ENCODE measurements at places on chromosomes 12 and 14. TPM values are rescaled to one million over a fixed set of nuclear protein-coding genes. Genes with fewer than 3 reads are reported as not detected.
A peak's percentile ranks its signal among the peaks of the same experiment; 100 is the strongest.

TBX5 gene
- total RNA-seq: 0.21 TPM

PNP gene
- 102 TPM for total RNA-seq

AKAP3 gene
- 1.9 TPM for total RNA-seq

EGLN3 gene
- 42.9 TPM for total RNA-seq

NUMB gene
- total RNA-seq: 34.3 TPM

PRH2 gene
- not detected for total RNA-seq

CYP27B1 gene
- total RNA-seq: 2.7 TPM

DNA sequence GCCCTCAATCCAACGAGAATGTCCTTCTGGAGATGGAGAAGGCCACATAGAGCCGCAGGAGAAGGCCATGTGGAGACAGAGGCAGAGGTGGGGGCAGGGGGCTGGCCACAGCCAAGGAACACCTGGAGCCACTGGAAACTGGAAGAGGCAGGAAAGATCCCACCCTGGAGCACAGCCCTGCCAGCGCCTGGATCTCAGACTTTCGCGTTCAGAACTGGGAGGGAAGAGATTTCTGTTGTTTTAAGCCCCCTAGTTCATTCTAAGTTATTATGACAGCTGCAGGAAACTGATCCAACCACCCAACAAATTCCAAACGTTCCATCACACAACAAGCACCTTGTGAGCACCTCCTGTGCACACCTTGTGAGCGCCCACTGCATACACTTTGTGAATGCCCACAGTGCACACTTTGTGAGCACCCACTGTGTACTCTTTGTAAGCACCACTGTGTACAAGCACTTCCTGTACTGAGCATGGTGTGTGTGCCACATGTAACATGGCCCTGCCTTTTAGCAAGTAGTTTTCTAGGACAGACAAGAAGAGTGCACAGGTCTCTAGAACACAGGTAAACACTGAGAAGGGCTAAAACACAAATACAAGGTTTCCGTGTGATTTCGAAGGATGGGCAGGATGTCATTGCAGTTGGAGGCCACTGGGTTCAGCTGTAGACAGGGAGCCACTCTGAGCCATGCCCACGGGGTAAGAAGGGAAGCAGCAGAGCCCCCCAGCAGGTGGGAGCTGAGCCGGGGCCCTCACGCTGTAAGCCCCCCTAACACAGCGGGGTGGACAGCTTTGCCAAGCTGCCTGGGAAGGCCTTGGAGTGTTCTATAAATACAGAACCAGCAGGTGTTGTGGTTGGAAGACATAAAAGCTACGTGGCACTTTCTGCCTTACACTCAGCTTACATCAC lies 15.4 kb downstream of the RIMBP2 start:
- DNase-seq: no peak
- no peaks in the 10 kb centered on the region for H3K36me3 ChIP-seq
- H3K4me3 ChIP-seq: no peak overlapping the region

DNA sequence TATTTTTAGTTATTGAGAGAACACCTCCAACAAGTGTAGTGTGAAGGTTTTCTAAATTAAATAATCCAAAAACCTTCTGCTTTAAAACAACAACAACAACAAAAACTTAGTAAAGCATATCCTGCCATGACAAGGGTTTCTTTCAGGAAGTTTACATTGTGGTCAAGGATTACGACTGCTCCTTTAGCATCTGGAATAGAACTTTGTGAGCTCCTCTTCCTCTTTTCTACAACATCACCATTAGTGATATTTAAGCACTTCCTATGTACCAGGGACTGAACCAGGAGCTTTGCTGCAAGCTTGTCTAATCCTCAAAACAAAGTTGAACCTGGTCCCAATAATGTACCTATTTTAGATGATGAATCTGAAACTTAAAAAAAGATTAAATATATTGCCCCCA lies 315.4 kb upstream of the KITLG start:
- H3K27ac ChIP-seq: no peak overlapping the region
- peaks cover 13% of the 10 kb centered on the region for H3K4me1 ChIP-seq
- H3K4me3 ChIP-seq: no peak overlapping the region
- no peaks in the 10 kb centered on the region for H3K36me3 ChIP-seq
- DNase-seq: no peak

DNA sequence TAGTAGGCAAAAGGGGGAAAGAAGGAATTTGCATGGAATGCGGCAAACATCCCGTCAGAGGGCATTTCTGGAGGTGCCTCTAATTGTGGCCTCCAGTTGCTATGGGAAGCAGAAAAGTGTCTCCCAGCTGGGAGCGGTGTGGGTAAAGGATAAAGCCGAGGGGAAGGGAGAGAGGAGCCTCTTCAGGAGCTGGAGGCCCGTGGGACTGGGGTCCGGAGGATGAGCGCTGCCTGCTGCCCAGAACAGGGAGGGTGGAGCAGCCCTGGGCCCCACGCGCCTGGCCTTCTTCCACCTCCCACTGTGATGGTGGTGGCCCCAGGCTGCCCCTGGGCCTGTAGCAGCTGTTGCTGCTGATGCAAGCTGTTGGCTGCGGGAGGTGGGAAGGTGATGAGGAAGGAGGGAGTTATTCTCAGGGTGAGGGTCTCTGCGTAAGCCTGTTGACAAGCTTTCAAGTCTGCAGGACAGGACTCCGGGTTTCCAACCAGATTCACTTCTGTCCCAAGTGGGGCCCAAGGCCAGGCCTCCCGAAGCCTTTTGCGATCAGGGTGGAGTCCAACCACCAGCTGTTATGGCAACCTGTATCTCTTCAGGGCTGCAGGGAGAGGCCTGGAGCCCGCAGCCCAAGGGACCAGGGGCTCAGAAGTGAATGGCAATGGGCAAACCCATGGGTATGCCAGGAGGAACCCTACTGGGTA lies 19.1 kb upstream of the PGF start:
- peak; percentile 76 for DNase-seq
- H3K36me3 ChIP-seq: no peaks in the 10 kb centered on the region
- peaks cover 22% of the 10 kb centered on the region for H3K4me1 ChIP-seq
- H3K4me3 ChIP-seq: no peak overlapping the region

- peaks cover 12% of the 10 kb centered on the region for H3K4me1 ChIP-seq
- no peak for DNase-seq
- H3K27ac ChIP-seq: peak overlapping the region; percentile 79
Measured at GRCh38 chr12:131947482-131948027, 2.2 kb upstream of the EP400 start.

DNA sequence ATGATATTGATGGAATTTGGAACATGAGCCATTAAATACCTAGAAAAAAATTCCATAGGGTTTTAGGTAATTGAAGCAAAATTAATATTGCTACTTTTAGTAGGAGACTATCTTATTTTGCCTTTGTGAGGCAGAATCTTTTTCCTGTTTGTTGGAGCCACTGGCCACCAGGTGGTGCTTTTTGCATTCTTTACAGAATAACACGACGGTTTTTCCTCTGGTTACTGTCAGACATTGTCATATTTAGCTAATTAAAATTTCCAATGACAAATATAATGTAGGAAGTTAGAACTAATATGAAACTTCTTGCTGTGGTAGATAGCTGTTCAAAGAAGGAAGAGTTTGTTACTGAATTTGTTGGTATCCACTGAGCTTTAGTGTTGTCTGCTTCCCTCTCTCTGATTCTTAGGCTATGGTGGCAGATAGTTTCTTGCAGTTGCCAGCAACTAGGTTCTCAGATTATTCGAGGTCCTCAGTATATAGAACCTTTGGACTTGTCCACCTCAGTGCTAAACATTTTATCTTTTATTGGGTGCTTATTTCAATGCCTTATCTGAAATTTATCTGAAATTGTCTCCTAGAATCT lies 25.7 kb downstream of the RAB21 start:
- H3K27ac ChIP-seq: no peak overlapping the region
- no peak overlapping the region for H3K4me3 ChIP-seq
- DNase-seq: peak; percentile 73
- H3K27me3 ChIP-seq: no peaks in the 10 kb centered on the region
- H3K4me1 ChIP-seq: no peaks in the 10 kb centered on the region

DNA sequence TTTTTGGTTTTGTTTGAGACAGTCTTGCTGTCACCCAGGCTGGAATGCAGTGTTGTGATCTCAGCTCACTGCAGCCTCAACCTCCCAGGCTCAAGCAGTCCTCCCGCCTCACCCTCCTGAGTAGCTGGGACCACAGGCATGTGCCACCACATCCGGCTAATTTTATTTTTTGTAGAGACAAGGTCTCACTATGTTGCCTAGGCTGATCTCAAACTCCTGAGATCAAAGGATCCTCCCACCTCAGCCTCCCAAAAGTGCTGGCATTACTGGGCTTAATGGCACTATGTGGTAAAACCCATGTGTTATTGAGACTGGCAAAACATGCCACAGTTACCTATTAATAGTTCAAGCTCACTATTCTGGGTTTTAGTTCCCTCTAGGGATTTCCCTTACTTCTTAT lies 51.2 kb upstream of the KCNH3 start:
- H3K36me3 ChIP-seq: no peaks in the 10 kb centered on the region
- no peaks in the 10 kb centered on the region for H3K27me3 ChIP-seq
- H3K27ac ChIP-seq: no peak overlapping the region
- H3K4me1 ChIP-seq: peaks cover 35% of the 10 kb centered on the region
- DNase-seq: no peak
- H3K4me3 ChIP-seq: no peak overlapping the region

DNA sequence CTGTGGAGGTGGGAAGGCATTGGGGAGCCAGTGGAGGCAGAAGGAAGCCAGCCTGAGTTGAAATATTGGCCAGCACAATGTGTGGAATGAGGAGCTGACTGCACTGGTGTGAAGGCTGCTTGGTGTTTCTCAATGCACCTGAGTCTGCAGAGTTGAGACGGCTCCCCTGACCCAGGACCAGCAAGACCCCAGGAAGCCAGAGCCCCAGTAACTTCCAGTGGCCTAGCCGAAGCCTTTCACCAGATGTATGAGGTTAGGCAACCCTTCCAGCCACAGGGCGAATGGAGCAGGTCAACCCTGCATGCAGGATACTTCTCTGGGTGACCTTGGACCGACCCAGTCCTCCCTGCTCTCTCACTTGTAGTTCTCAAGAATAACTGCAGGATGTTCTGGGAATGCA lies 12.9 kb upstream of the KRT73 start:
- DNase-seq: no peak
- H3K27me3 ChIP-seq: no peaks in the 10 kb centered on the region
- no peaks in the 10 kb centered on the region for H3K36me3 ChIP-seq
- no peak overlapping the region for H3K27ac ChIP-seq

- DNase-seq: no peak
- no peaks in the 10 kb centered on the region for H3K36me3 ChIP-seq
- H3K4me3 ChIP-seq: no peak overlapping the region
- peaks cover 12% of the 10 kb centered on the region for H3K4me1 ChIP-seq
Measured at GRCh38 chr12:75481774-75482173, 1.2 kb downstream of the GLIPR1 start.

DNA sequence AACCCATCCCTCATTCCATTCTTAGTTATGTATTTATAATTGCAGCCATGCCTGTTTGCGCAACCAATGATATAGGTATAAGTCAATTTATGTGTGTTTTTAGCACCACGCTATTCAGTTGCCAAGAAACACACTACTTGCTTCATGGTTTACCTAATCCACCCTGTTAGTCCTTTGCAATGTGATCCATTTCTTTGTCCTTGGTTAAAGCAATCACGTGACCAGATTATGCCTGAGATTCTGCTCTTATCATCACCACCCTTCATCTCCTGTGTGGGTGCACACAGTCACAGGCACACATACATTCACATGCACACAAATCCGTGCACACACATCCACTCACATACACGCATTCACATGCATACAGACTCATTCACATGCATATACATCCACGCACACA lies 52.3 kb upstream of the KCNA5 start:
- H3K27me3 ChIP-seq: no peaks in the 10 kb centered on the region
- no peaks in the 10 kb centered on the region for H3K36me3 ChIP-seq
- peaks cover 26% of the 10 kb centered on the region for H3K4me1 ChIP-seq
- H3K27ac ChIP-seq: no peak overlapping the region
- no peak overlapping the region for H3K4me3 ChIP-seq

DNA sequence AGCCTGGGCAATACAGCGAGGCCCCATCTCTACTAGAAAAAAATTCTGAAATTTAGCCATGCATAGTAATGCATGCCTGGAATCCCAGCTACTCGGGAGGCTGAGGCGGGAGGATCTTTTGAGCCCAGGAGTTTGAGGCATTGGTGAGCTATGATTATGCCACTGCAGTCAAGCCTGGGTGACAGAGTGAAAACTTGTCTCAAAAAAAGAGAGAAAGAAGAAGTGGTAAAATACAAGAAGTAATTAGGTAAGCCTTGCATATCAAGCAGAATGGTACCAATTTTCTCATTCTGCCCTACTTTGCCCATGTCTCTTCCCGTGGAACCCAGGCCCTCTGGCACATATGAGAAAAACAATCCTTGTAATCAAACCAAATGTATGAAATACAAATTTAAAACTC lies 70.7 kb downstream of the SUSD6 start:
- H3K36me3 ChIP-seq: no peaks in the 10 kb centered on the region
- no peak overlapping the region for H3K4me3 ChIP-seq
- no peaks in the 10 kb centered on the region for H3K4me1 ChIP-seq
- no peak for DNase-seq
- no peak overlapping the region for H3K27ac ChIP-seq

- H3K36me3 ChIP-seq: no peaks in the 10 kb centered on the region
- H3K27me3 ChIP-seq: no peaks in the 10 kb centered on the region
- no peak overlapping the region for H3K27ac ChIP-seq
- H3K4me3 ChIP-seq: no peak overlapping the region
- DNase-seq: no peak
- H3K4me1 ChIP-seq: no peaks in the 10 kb centered on the region
Measured at GRCh38 chr14:74141703-74142102, 56.9 kb downstream of the LIN52 start.

DNA sequence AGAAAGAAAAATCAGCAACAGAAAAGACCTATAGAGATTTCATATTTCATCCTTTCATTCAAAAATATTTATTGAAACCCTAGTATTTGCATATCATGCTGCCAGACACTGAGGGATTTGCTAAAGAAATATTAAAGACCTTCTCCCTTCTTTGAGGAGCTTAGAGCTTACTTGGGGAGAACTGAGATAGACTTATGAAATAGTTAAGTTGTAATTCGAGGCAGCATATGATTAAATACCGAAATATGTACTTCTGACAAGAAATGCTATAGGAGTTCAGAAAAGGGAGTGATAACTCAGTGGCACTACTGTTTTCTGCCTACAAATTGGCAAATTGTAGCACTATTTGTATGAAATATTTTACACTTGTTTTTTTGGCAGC lies 59.1 kb downstream of the PLXNC1 start:
- DNase-seq: no peak
- H3K27me3 ChIP-seq: no peaks in the 10 kb centered on the region
- H3K4me1 ChIP-seq: peaks cover 27% of the 10 kb centered on the region
- H3K27ac ChIP-seq: no peak overlapping the region

DNA sequence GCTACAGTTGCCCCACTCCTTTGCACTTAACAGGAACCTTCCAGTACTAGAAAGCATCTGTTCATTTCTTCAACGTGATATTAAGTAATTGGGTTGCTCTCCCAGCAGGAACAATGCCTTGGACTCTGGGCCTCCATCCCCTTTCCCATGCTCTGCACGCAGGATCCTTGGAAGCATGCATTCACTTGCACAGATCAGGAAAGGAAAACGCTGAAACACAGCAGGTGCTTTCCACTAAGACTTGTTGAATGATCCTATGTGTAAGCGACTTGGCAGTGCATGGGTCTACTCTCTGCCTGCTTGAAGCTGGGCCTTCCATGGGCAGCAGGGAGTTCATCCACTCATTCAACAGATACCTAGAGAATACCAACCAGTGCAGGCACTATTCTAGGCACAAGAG lies 2.3 kb downstream of the LTBP2 start:
- DNase-seq: no peak
- H3K36me3 ChIP-seq: no peaks in the 10 kb centered on the region
- peaks cover 38% of the 10 kb centered on the region for H3K27me3 ChIP-seq
- H3K27ac ChIP-seq: no peak overlapping the region
